Activated T-helper 1 cell treated with anti-CD3 and anti-CD28 coated beads, Interleukin-12 subunit alpha, Interleukin-12 subunit beta, Interleukin-2, Interleukin-4 antibody, amounts not matched to agents 30 ng/mL and 10 ng/mL and 1 ng/mL, durations not matched to agents 14 hours and 24 hours and 36 hours (primary cell): ENCODE measurements at places on chromosomes 1 and 21. TPM values are rescaled to one million over a fixed set of nuclear protein-coding genes. Genes with fewer than 3 reads are reported as not detected.

The ADAMTS4 gene
- total RNA-seq, result 0.23 and 0.24 TPM in 2 replicates

The COA7 gene
- total RNA-seq, result 37.6 and 39.9 TPM in 2 replicates

The TEDDM1 gene
- total RNA-seq, result not detected in 2 replicates

The KRTAP19-3 gene
- not detected in 2 replicates for total RNA-seq

The CRP gene
- not detected in 2 replicates for total RNA-seq

The BARHL2 gene
- not detected in 2 replicates for total RNA-seq

DNA sequence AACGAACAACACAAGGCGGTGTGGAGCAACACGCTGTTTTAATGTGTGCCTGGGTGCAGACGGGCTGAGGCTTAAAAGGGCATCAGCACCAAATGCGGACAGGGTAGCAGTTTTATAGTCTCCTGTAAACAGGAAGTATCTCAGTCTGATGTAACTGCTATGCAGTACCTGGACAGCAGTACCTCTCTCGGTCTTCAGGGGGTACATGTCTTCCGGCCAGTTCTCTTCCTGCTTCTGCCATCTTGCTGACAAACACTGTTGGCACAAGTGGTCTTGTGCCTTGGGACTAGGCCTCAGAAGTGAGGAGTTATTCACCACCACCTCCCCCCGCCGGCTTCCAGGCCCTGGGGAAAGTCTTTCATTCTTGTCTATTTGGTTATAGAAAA, 49.7 kb upstream of the APOBEC4 start:
- no peak for DNase-seq

- DNase-seq, result no peak
Observed at GRCh38 chr1:160625725-160626498, 20.9 kb downstream of the SLAMF1 start.

- no peak for DNase-seq
Observed at GRCh38 chr1:188295157-188295556, 1466.4 kb downstream of the PLA2G4A start.

GRCh38 chr1:56553046-56553445, 26.3 kb downstream of the PLPP3 start:
- DNase-seq, result no peak

DNA sequence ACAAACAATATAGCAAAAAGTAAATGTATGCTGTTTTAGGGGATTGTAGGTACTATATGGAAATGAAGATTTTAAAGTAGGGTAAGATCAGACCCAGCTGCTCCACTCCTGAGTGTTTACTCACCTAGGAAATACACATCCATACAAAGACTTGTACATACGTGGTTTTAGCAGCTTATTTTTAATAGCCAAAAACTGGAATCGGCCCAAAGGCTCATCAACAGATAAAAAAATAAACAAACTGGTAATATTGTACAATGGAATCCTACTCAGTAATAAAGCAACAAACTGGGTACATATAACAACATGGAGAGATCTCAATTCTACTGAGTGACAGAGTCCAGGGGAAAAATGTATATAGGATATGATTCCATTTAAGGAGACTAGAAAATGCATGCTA, 179.2 kb upstream of the TMEM51 start:
- DNase-seq, result no peak
